CD4-positive, alpha-beta T cell treated with Interleukin-1 beta for 1 hour (primary cell): ENCODE measurements at places on chromosomes 16 and 17.

GRCh38 chr16:12951392-12951791 lies 50.0 kb downstream of the SHISA9 start:
- DNase-seq = no peak

GRCh38 chr17:56148333-56148732 lies 4.9 kb upstream of the ANKFN1 start:
- no peak for DNase-seq

- no peak for DNase-seq
Measured at GRCh38 chr16:79250502-79251098, 349.9 kb downstream of the MAF start.

GRCh38 chr17:19672009-19672750 lies 23.6 kb downstream of the ALDH3A2 start:
- no peak for DNase-seq

DNA sequence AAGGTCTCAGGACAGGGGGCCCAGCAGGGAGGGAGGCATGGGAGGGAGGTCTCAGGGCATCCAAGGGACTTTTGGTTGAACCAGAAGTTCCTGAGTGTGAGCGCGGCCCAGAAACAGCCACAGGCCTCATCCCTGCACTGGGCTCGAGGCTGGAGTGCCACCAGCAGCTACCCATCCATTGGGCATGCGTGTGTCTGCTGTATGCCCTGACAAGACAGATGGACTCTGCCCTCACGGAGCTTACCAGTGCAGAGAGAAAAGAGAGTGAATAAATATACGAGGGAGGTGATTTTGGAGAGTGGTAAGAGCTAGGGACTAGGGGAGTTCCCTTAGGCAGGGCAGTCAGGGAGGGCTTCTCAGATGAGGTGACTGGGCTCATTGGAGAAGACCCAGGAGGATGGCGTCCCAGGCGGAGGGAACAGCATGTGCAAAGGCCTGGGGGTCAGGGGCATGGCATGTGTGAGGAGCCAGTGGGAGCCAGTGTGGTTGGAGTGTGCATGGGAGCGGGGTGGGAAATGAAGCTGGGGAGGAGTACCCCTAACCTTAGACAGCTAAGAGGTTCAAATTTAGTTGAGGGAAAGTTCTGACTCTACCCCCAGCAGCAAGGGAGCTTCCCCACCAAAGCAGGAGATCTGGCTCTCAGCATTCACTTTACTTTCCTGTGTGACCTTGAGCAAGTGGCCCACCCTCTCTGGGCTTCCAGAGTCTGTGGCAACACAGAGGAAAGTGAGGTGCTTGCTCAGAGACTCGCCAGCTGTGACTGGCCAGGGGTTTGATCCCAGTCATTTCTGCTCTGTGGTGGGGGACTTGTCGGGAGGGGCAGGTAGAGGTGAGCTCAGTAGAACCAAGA lies 74.7 kb downstream of the SREBF1 start:
- no peak for DNase-seq

GRCh38 chr17:75664099-75664549 lies 2.8 kb downstream of the RECQL5 start:
- no peak for DNase-seq

- no peak for DNase-seq
Measured at GRCh38 chr16:80893686-80894085, 89.3 kb upstream of the CDYL2 start.

DNA sequence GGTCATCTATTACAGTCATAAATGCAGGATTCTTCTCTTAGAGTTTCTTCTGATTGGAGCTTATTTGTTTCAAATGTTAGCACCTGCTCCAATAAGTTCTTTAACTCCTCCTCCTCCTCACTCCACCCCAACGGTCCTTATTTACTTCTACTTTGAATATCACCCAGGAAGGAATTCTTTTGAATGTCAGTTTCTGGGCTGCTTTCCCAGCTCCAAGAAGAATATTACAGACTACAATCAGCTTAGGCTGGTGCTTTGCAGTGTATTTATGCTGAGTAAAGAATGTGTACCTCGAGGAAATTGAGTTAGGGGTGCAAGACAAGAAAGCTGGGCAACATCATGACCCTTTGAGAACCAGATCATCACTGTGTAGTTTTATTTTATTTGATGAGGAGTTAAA lies 30.8 kb downstream of the MAP3K3 start:
- DNase-seq = no peak
